ENCODE measurements at places on chromosomes 11 and 22.
A peak's percentile ranks its signal among the peaks of the same experiment; 100 is the strongest.

DNA sequence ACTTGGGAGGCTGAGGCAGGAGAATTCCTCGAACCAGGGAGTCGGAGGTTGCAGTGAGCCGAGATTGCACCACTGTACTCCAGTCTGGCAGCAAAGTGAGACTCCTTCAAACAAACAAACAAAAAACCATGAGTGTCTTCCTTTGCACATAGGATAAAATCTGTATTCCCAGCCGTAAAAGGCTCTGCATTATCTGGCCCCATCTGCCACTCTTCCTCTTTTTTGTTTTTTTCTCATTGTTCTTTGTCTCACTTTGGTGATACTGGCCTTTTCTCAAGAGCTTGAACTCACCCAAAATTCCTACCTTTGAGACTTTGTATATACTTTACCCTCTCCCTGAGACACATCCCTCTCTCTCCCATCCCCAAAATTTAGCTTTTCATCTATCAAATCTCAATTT is 17.6 kb downstream of the FDX1 start:
- DNase-seq, result peak; percentile 35

- DNase-seq, result no peak
These were observed 3.0 kb downstream of the ARHGAP8 start for GRCh38 chr22:44755417-44755816.

DNA sequence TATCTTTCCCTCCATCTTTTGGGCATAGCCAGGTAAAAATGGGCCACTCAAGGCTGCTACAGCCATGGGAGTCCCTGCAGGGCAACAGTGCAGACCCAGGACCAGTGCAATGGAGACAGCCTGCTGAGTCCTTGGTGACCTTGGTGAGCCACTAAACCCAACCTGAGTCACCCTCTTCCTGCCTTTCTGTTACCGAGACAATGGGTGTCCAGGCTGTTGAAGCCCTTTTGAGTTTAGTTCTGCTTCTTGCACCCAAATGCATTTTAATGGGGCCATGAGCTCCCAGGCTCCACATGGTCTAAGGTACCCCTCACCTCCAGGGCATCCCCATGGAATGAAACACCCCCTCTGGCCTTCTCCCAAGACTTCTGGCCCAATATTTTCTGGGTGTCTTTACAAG is 874 bp upstream of the PLAAT4 start:
- DNase-seq, result no peak

- no peak for DNase-seq
These were observed 96.1 kb downstream of the FDX1 start for GRCh38 chr11:110525883-110526282.

GRCh38 chr11:61157743-61158142 is 3.5 kb downstream of the VPS37C start:
- no peak for DNase-seq

Data from hematopoietic multipotent progenitor cell (in vitro differentiated cells).